ENCODE measurements at places on chromosomes 3 and 15. TPM values are rescaled to one million over a fixed set of nuclear protein-coding genes. Genes with fewer than 3 reads are reported as not detected.

The GALNT15 gene
- total RNA-seq = 0.69 TPM

The DUOX1 gene
- total RNA-seq = 0.17 TPM

The BFSP2 gene
- not detected for total RNA-seq

The SFMBT1 gene
- 18.3 TPM for total RNA-seq

GRCh38 chr3:162367429-162368260, 871.0 kb downstream of the OTOL1 start:
- DNase-seq = no peak

- DNase-seq = no peak
Measured at GRCh38 chr15:55958349-55958748, 35.1 kb downstream of the NEDD4 start.

DNA sequence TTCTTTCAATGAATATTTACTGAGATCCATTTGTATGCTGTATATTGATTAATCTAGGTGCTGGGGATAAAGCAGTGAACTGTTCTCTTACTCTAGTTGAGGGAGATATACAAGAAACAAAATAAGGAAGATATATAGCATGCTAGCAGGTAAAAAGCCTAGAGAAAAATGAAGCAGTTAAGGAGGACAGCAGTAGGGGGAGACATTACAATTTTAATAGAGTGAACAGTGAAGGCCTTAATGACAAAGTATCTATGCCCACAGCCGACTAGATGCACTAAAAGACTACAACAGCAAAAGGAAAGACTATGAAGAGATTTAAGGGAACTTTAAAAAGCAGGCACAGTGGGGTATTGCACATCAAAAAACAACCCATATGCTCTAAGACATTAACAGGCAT, 81.4 kb downstream of the XRN1 start:
- DNase-seq = no peak

DNA sequence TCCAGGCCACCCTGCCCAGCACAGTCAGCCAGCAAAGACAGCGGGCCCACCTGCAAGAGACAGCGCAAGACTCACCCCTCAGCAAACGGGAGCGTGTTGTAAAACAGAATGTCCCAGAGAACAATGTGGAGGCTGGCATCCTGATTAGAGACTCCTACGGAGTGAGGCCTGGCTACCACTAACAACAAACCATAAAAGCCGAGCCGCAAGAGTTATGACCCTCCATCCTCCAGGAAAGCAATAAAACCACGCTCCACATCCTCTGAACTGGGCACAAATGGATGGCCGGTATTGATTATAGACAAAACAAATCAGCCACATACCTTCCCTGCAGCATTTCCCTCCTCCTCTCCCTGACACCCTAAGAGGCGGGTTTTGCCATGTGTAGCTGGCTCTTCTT, 75.8 kb upstream of the LIPC start:
- no peak for DNase-seq

GRCh38 chr15:98967096-98967495, 40.5 kb downstream of the PGPEP1L start:
- DNase-seq = no peak

DNA sequence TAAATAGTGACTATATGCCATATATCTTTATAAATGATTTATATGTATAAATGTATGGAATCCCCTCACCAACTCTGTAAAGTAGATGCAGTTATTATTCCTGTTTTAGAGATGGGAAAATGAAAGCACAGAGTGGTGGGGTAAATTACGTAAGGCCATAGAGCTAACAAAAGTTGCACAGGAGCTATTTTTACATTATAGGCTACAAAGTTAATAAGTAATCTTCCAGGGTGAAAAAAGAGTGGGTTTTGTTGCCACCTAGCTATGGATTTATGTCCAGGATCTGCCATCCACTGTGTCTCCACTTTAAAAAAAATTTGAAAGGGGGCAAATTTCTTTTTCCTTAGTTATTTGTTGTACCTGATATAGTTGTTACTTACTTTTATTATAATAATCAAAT, 235.7 kb downstream of the MCTP2 start:
- no peak for DNase-seq

DNA sequence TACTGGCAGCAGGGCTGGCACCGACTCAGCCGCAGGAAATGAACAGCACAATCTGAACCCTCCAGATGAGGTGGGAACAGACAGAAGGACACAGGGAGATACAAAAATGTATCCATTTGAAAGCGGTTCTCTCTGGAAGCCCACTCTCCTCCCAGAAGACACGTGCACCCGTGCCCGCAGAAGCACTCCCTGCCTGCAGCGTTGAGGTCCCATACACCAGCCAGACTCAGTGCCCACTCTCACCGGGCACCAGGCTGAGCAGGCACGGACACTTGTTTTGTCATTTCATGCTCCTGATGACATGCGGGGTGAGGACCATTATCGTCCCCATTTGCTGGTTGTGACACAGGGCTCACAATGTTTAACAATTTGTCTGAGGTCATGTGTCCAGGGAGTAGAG, 297.4 kb upstream of the TLE3 start:
- DNase-seq = no peak
